ENCODE measurements at places on chromosomes 7 and 10.

- peak; percentile 94 for DNase-seq
These were observed 95.0 kb upstream of the AGBL3 start for GRCh38 chr7:134891262-134891695.

- no peak for DNase-seq
These were observed 10.7 kb downstream of the KMT2E start for GRCh38 chr7:105024734-105025133.

DNA sequence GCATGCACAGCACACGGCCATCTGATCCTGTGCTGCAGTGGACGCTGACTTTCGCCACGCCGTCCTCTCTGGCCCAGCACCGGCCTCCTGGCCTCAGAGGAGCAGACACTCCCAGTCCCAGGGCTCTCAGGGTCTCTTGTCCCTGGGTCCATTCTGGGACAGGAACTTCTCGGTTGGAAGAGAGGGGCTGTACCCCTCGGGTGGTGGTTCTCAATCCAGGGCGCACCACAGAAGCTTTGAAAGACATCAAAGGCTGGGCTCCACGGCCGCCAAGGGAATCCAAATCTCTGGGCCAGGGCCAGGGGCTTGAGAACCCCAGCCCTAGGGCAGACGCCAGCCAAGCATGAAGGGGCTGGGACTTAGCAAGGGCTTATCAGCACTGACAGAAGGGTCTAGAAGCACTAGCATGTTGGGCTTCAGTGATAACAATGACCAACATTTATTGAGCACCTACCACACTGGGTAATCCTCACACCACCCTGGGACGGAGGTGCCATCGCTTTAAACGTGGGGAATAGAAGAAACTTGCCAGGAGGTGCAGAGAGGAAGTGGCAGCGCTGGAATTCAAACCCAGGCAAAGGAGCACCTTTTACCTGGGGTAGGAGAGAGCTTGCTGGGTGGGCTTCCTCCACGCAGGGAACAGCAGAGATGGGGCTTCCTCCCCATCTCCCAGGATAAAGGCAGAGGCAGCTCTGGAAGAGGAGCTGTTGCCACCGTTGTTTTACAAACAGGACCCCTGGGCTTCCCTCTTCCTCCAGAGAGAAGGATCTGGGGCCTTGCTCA lies 1.8 kb upstream of the PYROXD2 start:
- DNase-seq = no peak

DNA sequence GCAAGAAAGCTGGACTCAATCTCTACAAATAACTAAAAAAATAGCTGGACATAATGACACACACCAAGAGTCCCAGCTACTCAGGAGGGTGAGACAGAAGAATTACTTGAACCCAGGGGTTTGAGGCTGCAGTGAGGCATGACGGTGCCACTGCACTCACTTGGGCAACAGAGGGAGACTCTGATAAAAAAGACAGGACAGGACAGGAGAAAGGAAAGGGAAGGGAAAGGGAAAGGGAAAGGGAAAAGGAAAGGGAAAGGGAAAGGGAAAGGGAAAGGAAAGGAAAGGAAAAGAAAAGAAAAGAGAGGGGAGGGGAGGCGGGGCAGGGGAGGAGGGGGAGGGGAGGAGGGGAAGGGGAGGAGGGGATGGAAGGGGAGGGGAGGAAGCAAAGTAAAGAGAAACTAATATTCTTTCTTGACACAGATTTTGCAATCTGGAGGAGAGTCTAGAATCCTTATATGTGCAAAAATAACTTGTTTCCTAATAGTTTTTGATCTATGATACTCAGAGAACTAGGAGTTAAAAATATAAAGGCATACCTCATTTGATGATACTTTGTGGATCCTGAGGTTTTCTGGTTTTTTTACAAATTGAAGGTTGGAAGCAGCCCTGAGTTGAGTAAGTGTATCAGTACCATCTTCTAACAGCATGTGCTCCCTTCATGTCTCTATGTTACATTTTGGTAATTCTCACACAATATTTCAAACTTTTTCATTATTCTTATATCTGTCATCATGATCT lies 8.0 kb downstream of the SAR1A start:
- no peak for DNase-seq

DNA sequence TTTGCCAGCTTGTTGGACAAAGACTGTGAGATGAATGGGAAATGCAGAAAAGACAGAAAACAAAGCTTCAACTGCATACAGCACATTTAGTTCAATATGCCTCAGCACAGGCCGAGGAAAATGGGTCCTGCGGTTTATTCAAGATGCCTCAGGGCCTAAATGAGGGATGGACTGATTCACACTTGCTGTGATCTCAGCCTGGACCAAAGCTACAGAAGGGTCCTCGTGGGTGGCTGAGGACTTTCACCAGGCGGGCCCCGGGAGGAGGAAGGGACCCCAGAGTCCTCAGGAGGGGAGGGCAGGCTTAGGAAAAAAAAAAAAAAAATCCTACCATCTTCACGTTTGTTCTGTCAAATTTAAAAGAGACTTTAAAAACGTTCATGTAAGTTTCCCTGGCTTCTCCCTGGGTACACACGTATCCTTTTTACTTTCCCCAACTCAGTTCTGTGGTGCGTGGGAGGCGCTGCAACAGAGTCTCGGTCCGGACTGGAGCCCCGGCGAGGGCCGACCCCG lies 624 bp upstream of the ZNF783 start:
- DNase-seq = no peak

DNA sequence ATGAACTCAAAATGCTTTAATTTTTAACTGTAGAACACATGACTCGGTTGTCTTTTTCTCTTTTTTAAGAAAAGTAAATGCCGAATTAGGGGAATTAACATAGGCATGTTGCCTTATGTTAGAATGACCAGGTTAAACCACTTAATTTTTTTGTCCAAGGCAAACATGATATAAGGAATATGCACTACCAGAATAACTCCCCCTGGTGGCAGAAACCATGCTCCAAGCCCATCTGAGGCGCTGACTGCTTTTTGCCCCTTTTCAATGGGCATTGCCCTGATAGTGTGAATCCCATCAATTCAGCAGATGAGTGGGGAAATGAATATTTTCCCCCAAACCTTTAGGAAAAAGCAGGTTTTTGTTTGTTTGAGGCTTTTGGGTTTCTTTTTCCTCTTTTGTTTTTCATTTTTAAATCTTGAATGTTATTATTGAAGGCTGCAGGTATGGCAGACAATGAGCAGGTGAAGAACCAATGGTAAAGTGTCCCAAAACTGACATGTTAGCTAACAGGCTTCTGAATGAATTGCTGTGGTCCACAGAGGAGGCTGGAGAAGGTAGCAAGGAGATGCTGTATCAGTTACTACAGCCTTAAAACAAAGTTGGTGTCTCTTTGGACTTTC lies 284.3 kb downstream of the SORCS3 start:
- no peak for DNase-seq

GRCh38 chr7:155762655-155763054 lies 49.6 kb downstream of the SHH start:
- DNase-seq = peak; percentile 61

DNA sequence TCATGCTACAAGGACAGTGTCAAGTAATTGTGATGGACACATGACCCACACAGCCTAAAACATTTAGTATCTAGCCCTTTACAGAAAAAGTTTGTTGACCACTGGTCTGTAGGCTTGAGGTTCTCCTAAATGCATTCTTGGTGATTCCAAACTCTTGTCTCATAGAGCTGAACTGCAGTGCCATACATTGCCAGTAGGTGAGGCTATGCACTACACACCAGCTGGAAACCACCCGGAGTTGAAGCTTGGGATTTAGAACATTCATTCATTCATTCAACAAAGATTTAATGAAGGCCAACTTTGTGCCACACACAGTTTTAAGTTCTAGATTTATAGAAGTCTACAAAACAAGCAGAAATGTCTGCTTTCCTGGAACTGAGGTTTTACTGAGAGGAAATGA lies 77.3 kb upstream of the TCF7L2 start:
- DNase-seq = no peak

DNA sequence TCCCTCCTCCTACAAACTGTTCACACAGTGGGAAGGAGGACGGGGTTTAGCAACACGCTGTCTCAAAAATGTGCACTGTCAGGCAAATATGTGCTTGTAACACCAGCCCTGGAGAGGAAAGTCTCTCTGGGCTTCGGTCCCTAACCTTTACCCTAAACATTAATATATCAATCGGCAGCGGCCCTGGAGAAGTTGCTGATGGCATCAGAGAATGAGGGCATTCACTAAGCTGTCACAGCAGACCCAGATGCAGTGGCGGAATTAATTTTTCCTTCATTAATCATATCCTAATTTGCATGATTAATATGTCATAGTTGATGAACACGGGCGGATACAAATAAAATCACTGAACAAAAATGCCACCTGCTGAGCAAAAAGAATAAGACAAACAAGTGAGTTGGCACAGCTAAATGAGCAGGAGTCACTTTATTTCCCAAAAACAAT lies 45.2 kb upstream of the INSIG1 start:
- DNase-seq = no peak

GRCh38 chr10:45509491-45509890 lies 135.5 kb downstream of the ALOX5 start:
- no peak for DNase-seq

Data from muscle of back (tissue), 13 donors.